ENCODE measurements at places on chromosomes 2 and 18.

- no peak for DNase-seq
Observed at GRCh38 chr18:12159446-12159845, 65.8 kb downstream of the ANKRD62 start.

- DNase-seq, result no peak
Observed at GRCh38 chr2:182740701-182741100, 24.6 kb downstream of the DNAJC10 start.

- peak; percentile 42 for DNase-seq
Observed at GRCh38 chr18:25349926-25350487, 2.0 kb downstream of the ZNF521 start.

DNA sequence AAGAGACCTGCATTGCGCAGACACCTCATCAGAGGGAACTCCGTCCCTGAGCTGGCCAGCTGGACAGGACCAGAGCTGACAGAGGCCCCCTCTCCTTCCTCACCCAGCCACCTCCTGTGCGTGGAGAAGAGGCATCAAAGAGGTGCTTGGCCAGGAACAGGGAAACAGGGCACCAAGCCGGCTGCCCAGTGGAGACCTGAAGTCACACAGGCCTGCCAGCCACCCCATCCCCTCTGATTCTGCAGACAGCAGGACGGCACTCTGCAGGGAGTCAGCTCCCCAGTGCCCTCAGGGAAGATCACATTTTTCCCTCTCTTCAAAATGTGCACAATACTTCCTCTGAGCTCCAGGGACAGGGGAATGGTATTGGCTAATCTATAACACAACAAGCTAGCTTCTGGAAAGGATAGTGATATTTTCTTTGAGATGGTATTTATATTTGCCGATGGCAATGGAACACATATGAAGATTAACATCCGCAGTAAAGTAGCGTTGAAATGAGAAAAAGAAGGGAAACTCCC lies 30.5 kb downstream of the SLC1A4 start:
- DNase-seq, result no peak

DNA sequence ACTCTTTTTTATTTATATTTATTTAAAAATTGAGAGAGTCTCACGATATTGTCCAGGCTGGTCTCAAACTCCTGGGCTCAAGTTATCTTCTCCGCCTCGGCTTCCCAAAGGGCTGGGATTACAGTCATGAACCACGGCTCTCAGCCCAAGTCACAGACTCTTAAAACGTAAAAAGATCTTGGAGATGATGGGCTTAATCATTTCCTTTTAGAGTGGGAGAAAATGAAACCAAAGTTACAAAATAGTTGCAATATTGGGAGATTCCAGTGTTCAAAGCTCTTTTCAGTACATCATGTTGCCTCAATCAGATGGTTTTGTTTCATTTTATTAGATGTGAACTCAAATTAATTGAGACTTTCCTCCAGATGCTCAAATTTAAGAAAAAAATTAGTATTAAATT lies 151.4 kb upstream of the XPO1 start:
- DNase-seq, result peak; percentile 24

DNA sequence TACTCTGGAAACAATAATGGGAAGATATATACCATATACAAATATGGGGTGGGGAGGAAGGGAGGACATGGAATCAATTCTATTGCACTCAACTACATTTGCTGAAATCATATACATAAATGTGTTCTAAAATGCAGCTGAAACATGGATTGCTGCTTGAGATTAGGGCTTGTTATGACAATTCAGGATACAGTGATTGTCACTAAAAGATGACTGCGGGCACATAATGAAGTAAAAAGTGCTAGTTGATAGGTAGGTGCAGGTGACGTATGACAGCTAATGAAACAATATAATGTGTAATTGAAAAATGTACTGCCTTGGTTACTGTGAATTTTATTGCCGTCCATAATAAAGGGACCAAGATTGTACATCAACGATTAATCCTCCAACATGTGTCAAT lies 1062.1 kb upstream of the FANCL start:
- no peak for DNase-seq

DNA sequence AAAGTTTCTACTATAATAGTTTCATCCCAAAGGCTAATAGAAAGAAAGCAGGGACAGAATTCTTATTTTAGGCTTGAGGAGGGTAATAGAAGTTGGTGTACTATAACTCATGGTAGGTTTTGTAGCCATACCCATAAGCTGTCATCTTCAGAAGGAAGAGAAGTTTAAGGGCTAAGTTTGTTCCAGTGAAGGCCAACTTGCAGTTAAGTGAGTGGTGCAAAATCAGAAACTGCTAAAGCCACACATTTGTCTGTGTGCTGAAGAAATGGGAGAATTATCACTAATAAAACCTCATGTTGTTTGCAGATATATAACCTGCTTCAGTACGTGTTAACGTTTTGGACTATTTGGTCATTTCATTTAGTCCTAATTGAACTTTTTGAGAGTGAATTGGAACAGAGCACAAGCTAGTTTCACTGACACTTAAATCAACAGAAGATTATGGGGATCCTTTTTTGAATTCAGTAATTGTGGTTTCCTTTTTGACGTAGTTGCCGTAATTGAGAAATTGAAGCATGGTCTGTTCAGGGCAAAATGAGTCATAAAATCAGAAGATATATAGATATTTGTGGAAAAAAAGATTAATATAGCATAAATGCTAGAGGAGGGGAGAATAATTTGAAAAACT lies 69.1 kb downstream of the PHLPP1 start:
- no peak for DNase-seq

- no peak for DNase-seq
Observed at GRCh38 chr18:55448420-55448819, 139.6 kb downstream of the TCF4 start.

GRCh38 chr2:237407700-237408099 lies 6.3 kb downstream of the COL6A3 start:
- DNase-seq, result no peak

DNA sequence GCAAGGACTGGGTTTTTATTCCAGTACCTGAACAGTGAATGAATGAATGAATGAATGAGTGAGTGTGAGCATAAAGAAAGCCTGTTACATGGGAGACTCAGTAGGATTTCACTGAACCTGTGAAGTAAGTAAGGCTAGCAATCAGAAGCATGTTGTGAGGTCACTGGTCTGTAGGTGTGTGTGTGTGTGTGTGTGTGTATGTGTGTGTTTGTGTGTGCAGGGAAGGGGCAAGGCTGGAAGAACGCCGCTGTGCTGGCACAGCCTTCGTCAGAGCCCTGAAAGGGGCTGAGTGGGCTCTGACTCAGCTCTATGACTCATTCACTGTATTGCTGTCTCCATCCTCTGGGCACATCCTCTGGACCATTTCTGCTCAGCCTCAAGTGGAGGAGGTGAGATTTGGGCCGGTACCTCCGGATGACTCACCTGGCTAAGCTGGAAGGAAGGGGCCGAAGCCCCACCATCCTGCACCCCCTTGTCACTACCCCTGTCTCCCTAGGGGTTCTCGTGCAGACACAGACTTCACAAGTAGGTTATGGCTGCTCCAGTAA lies 51.4 kb upstream of the MRPL33 start:
- DNase-seq, result peak; percentile 36

GRCh38 chr2:203775684-203776083 lies 69.2 kb downstream of the CD28 start:
- DNase-seq, result no peak

DNA sequence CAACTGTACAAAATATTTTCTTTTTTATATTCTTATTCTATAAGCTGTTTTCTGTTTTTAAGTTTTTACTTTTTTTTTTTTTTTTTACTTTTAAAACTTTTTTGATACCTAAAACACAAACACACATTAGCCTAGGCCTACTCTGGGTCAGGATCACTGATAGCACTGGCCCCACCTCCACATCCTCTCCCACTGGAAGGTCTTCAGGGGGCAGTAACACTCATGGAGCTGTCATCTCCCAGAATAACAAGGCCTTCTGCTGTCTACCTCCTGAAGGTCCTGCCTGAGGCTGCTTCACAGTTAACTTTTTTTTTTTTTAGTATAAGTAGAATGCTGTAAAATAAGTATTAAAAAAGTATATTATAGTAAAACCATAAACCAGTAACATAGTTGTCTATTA lies 415.1 kb downstream of the PTPRM start:
- no peak for DNase-seq

DNA sequence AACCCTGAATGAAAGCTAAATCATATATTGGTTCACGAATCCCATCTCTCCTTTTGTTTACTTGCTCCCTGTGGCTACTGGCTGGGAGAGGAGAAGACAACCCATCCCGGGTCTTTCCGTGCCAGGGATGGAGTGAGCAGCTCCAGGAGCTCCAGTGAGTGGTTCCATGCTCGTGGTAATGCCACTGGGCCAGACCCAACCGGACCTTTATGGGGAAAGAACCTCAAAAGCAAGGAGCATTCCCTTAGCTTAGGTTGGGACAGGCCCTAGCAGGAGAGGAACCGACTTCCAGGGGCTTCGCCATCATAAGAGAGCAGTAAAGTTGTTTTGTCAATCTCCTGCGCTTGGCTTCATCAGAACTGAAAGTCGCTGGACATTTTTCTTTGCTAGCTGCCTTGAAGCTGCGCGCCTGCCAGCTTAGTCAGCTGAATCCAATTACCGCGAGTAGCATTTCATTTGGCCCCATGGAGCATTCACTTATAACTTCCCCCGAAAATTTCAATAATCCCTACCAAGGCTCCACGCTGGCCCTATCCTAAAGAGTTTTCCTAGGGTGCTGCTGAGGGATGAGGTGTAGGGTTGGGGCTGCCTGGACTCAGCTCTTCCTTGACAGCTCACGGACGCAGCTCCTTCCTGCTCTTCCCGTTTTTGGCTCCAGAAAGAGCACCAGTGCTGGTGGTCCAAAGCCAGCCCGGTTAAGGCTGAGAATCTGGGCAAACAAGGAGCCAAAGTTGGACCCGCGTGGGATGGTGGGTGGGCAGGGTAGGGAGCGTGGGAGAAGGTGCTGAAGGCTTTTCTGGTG lies 4.9 kb downstream of the HOXD3 start:
- no peak for DNase-seq

DNA sequence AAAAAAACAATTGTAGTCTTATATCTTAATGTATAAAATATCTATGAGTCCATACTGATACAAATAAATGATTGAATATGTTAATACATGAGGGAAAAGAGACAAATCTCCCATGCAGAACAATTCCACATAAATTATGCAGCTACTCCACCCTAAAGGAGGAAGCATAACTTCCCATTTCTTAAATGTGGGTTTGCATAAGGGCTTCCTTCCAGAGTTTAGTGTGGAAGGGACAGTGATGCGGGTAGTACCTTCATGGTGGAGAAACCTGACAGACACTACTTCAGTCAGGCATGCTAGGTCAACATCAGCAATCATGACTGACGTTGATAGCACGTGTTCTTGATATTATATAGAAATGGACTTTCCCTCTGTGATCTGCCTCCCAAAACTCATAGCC lies 146.9 kb upstream of the STON1 start:
- no peak for DNase-seq

DNA sequence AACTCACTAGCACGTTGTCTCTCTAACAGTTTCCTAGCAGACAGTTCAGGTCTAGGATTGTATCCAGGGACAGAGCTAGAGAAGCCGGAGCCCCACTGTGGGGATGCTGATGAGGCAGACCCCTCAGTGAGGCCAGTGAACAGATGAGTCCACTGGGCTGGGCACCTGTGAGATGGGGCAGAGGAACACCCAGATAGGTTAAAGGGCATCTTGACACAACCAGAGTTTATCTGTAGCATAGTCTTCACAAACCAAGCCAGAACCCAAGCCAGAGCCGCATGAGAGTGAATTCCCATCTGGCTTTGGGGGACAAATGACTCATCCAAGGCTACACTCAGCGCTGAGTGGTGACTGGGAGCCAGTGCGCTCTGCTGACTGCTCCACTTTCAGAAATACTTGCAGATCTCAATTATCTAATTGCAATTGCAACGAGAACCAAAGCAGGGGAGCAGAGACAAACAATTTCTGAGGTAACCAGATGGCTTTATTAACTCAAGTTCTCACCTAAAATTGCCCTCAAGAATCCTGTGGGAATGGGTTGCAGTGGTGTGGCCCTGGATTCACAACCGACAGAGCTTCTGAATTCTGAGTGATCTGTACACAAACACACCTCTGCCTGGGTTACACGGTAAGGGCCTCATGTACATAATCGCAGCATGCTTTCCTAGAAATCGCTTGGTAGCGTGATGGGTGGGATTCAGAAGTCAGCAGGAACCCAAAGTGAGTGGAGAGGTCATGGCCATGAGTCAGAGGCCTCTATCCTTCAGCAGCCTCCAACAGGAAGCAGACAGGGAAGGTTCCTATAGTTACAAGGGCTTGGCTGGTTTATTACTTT lies 48.7 kb upstream of the MSH2 start:
- no peak for DNase-seq

- DNase-seq, result no peak
Observed at GRCh38 chr2:16625759-16626158, 39.9 kb downstream of the CYRIA start.

DNA sequence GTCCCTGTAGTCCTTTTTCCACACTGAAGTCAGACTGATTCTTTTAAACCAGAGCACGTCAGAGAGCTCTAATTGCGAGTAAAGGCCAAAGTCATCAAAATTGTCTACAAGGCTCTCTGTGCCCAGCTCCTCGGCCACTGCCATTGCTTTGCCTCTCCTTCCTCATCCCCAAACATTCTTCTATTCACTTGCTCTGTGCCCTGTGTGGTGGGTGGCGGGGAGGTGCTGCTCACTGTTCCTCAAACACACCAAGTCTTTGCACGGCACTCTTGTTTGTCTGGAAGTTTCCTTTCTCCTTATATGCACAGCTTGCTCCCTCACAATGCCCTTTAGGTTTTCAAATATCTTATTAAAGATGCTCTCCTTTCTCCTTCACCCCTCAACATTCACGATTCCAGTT lies 100.1 kb upstream of the FSHR start:
- no peak for DNase-seq

- DNase-seq, result no peak
Observed at GRCh38 chr2:200168641-200169555, 137.6 kb upstream of the SPATS2L start.
